Stimulated activated CD4-positive, alpha-beta T cell treated with anti-CD3 and anti-CD28 coated beads, Interleukin-12 subunit alpha, Interleukin-12 subunit beta, amount 100 ng/mL, for 24 hours (primary cell): ENCODE measurements at places on chromosomes 1 and 21.

GRCh38 chr1:239758756-239759155 lies 332.9 kb upstream of the FMN2 start:
- DNase-seq, result no peak

DNA sequence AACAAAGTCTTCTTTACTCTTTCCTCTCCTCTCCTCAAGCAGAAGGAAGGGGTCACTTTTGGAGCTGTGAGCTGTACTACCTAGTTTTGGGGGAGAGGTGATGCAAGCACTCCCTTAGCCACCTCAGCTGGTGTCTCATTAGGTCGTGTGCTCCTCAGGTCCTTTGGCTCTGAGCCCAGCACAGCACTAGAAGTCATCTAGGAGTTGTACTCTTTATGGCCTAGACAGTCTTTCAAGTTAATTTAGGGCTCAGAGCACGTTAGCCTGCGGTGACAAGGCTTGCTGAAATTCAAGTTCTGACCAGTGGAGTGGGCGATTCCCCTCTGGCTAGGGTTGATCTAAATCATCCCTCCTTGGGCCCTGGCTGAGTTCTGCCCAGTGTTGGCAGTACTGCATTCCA lies 48.0 kb upstream of the WDR26 start:
- no peak for DNase-seq

GRCh38 chr21:42002421-42002958 lies 7.7 kb downstream of the ZBTB21 start:
- DNase-seq, result peak; percentile 49

DNA sequence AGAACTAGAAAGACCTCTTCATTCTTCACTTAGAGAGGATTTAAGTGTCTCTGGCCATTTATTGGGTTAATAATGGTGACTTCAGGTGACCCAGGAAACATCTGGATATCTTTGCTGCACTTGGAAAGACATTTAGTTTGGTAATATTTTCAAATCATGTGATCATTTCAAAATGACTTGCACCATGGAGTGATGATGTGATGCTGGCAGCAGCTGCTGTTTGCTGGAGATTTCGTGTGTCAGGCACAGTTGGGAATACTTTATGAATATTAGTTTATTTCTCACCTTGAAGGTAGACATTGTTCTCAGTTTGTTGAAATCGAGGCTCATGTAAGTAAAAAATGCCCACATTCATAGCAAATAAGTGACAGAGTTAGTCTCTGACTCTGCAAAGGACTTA lies 236.0 kb downstream of the DISC1 start:
- no peak for DNase-seq

DNA sequence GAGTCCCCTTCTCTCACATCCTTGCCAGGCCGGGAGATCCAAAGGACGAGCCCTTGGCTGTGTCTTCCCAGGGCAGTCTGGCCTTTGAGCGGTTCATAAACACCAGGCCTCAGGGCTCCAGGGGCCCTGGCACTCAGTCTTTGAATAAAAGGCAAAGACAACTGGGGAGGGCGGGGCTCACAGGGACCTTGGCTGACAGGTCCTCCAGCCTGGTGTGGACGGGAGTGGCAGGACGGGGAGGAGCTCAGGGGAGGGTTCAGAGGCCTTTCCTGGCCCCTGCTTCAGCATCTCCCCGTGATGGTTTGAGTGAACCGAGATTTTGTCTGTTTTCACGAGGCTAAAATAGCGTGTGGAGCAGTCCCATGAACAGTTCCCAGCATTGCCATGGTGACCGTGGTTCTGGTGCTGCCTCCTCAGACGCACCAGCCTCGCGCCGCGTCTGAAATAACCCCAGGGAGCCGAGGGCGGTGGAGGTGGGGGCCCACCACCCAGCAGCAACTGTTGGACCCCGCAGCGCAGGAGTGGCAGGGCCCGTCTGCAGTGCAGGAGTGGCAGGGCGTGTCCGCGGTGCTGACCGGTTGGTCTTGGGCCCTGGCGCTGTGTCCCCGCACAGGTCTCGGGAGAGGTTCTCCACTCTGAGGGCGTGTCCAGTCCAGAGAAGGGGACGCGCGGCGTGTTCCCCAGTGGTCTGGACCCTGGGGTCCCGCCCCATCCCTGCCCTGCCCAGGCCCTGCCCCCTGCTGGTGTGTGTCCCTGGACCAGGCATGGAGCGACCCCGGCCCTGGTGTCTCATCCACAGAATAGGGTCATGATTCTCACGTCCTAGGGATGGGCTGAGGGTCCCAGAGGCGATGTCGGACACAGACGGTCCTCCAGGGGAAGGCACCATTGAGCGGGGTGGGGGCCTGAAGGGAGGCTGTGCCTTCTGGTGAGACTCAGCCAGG lies 7.1 kb upstream of the PRKCZ start:
- DNase-seq, result no peak

- no peak for DNase-seq
Measured at GRCh38 chr1:213050745-213051126, 305 bp upstream of the RPS6KC1 start.

GRCh38 chr1:39833121-39833520 lies 44.5 kb upstream of the BMP8B start:
- no peak for DNase-seq

GRCh38 chr1:214027498-214027897 lies 39.7 kb downstream of the PROX1 start:
- no peak for DNase-seq

DNA sequence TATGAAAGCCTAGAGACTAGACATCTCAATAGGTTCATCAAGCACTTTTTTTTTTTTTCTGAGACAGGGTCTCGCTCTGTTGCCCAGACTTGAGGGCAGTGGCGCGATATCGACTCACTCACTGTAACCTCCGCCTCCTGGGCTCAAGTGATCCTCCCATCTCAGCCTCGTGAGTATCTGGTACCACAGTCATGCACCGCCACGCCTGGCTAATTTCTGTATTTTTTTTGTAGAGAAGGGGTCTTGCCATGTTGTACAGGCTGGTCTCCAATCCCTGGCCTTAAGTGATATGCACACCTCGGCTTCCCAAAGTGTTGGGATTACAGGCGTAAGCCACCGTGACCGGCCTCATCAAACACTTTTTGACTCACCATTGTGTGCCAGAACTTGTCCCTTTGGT lies 613 bp upstream of the GPATCH4 start:
- no peak for DNase-seq

DNA sequence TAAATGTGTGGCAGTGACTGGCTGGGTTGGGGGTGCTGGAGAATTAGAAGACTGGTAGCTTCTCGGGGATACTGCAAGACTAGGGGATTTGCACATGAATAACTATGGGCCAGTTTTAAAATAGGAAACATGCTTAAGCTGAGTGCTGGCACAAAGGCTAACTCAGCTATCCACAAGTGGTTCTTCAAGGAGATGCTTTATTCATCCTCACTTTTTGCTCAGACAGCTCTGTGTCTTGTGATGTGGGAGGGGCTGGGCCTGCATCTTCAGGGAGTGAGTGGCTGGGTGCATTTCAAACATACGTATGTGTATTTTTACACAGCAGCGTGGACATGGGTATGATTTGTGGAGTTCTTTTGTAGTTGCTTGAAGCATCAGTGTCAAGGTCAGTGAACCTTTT lies 2.3 kb downstream of the COQ8A start:
- no peak for DNase-seq

GRCh38 chr1:186965847-186966246 lies 137.1 kb downstream of the PLA2G4A start:
- DNase-seq, result no peak

- DNase-seq, result no peak
Measured at GRCh38 chr1:109687641-109688499, at the start of gene GSTM1. Gene GSTM1, plus strand, starts transcription at chr1:109687817. Its CDS starts 57 bp downstream, at chr1:109687874.

- DNase-seq, result no peak
Measured at GRCh38 chr1:85116856-85117255, 68.6 kb upstream of the MCOLN3 start.

DNA sequence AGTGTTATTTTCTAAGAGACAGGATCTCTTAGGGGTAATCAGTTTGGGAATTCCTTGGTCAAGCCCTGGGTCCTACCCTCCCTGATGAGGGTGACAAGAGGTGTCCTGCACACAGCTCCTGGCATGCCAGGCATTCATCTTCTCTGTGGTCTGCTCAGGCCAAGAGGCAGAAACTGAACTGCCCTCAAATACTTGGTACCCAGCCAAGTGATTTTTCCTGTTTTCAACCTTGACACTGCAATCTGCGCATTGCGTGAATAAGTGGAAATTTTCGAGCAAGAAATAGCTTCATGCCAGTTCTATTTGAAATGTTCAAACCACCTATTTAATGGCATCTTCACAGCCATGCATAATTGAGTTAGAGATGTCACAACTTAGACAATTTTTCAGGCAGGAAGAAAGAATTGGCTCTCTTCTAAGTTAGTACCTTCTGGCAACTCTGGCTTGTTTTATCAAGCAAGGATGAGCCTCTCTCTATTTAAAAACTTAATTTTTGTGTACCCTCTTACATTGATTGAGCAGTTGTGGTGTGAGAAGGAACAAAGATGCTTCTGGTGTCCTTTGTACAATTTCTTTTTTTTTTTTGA lies 27.0 kb downstream of the DNM3 start:
- DNase-seq, result no peak

DNA sequence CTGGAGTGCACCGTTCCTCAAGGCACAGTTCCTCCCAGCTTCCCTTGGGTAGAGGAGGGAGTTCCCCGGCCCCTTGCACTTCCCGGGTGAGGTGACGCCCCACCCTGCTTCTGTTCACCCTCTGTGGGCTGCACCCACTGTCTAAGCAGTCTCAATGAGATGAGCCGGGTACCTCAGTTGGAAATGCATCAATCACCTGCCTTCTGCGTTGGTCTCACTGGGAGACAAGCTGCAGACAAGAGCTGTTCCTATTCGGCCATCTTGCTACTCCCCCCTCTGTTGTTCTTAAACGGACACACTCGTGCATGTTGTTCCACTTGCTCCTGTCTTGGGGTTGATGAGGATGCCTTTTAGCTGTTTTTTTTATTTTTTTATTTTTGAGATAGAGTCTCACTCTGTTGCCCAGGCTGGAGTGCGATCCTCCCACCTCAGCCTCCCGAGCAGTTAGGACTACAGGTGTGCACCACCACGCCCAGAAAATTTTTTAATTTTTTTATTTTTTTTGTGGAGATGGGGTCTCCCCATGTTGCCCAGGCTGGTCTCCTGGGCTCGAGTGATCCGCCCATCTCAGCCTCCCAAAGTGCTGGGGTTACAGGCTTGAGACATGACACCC lies 3.0 kb upstream of the MORC3 start:
- DNase-seq, result no peak

DNA sequence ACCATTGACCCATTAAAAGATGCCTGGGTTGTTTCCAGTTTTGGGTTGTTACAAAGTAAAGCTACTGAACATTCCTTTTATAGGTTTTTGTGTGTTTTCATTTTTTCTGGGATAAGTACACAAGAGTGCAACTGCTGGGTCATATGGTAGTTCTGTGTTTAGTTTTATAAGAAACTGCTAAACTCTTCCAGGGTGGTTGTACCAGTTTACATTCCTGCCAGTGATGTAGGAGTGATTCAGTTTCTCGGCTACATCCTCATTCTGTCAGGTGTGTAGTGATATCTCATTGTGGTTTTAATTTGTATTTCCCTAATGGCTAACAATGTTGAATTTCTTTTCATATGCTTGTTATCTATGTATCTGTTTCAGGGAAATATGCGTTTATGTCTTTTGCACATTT lies 58.5 kb upstream of the DNAJC6 start:
- DNase-seq, result no peak

- peak; percentile 79 for DNase-seq
Measured at GRCh38 chr1:2231532-2232254, 3.6 kb downstream of the SKI start.

- no peak for DNase-seq
Measured at GRCh38 chr1:39048745-39049370, 22.7 kb downstream of the NDUFS5 start.

GRCh38 chr1:35561972-35562680 lies 4.5 kb downstream of the NCDN start:
- no peak for DNase-seq

DNA sequence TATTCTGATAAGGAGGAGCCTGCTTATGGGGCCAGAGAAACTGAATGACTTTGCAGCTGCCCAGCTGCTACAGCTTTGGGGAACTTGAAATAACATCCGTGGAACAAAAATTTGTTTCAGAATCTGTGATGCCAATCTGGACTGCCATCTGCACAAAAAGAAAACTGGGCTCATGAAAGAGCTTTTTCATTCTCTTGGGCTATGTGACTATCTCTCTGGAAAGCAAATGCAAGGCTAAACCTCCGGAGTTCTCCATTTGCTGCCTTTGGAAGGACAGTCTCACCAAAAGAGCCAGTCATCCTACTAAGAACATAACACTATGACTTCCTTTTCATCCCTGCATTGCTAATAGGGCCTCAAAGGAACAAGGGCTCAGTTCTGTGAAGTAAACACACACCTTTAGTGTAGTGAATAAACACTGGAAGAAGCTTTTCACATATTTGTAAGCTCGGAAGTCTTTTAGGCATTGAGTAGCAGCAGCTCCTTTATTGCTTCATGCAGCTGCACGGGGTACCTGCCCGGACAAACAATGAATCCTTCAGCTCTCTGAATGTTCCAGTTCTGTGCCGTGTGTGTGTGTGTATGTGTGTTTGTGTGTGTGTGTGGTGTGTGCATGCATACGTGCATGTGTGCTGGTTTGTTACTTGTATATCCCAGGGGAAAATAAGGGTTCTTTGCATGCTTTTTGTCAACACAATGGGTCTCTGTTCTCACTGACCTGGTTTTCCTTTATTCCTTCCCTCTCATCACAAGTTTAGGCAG lies 255.5 kb upstream of the SGIP1 start:
- no peak for DNase-seq

- no peak for DNase-seq
Measured at GRCh38 chr21:32599526-32599925, 12.7 kb downstream of the CFAP298 start.

DNA sequence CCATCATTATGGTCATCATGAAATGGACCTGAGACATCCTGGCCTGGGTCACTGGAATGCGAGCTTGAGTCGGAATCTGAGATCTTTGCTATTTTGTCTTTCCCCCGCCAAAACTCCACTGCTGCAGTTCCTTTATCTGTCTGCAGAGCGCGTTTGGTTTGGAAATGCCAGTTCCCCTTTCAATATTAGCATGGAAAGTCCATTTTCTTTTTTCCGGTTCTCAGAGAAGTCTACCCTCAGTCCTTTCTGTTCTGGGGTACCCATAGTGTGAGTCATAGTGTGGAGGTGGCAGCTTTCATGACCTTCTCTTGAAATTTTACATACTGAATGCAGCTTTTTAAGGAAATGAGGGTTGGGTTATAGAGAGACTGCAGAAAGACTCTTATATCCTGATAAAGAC lies 14.6 kb downstream of the CACNA1E start:
- no peak for DNase-seq

DNA sequence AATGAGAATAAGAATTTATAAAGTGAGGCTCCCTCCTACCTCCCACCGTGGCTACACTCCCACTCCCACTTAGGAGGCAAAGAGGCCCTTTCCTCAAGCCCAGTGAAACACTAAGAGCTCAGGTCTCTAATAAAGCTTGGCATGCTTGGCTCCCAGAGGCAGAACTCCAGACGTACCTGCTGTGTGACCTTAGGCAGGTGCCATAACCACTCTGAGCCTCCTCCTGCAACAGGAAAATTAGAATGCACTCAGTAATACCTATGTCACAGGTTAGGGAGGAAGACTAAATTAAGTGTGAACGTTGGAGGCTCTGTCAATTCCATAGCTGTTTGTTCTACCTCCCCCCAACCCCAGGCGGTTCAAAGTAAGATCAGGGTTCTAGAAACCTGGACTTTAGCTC lies 16.5 kb upstream of the SLC26A9 start:
- no peak for DNase-seq
